Muscle of leg (tissue), 16 donors: ENCODE measurements at places on chromosomes 5 and 9. TPM values are rescaled to one million over a fixed set of nuclear protein-coding genes. Genes with fewer than 3 reads are reported as not detected.

The FAM221B gene
- 0.08 TPM for polyA plus RNA-seq

The FBXL7 gene
- polyA plus RNA-seq: 21.2 TPM

DNA sequence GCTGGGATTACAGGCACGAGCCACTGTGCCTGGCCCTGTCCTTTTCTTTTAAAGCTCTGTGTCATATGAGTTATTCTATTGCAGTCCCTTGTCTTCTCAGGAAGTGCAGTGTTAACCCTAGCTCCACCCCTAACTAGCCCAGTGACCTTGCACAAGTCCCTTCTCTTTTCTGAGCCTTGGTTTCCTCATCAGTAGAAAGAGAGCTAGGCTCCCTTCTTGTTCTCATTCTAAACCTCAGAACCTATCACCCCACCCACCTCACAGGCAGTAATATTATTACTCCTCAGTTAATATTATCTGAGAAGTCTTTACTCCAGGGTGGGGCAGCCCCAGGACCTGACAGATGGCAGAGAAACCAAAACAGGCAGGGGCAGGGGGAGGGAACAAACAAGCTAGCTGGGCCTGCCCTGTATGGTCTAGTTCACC lies 7.2 kb downstream of the CYFIP2 start:
- no peak for DNase-seq

DNA sequence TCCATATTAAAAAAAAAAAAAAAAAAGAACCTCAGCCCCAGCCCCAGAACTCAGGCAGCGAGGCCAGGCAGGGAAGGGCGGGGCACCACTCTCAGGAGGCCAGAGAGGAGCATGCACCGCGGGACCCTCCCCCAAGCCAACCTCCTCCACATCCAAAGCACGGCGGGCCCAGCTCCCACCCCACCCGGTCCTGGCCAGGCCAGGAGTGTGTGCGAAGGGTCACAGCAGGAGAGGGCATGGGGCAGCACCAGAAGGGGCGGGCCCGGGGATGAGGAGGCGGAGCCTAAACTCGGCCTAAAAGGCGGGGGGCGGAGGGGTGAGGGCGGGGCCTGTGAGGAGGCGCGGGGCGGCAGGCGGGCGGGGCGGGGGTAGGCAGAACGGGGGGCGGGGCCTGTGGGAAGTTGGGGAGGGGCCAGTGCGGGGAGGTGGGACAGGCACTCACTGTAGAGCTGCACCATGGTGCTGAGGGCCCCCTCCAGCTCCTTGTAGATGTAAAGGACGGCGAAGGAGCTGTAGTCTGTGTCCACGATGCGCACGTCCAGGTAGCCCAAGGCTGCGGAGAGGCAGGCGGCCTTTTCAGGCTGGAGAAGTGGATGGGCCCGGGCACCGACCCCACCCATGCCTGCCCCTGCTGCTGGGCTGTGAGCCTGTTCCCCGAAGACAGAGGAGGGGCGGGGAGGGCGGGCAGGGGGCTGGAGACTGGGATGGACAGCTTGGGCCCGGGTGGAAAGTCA lies 1.2 kb downstream of the LCN15 start:
- DNase-seq: peak; percentile 32

- DNase-seq: peak; percentile 16
Observed at GRCh38 chr5:120913396-120913795, 449.3 kb downstream of the PRR16 start.

GRCh38 chr5:171310212-171310818 lies 1.3 kb downstream of the TLX3 start:
- DNase-seq: no peak

DNA sequence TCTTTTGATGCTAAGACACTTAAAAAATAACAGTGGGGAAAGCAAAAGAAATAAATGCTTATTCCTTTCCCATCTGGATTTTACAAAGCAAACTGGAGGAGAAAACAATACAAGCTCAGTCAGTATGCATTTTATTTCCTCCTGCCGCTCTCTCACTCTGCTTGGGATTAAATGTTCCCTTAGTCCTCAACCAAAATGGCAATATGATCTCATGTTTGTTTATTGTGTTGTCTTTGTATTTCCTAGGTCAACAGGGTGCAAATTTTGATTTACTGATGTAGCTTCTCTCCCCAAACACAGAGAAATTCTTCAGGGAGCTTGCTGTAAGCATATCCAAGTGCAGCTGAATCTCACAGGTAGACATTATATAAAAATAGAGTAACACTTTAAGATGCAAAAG lies 92.1 kb upstream of the ERBIN start:
- no peak for DNase-seq
